ENCODE measurements at places on chromosomes 7 and 10. TPM values are rescaled to one million over a fixed set of nuclear protein-coding genes. Genes with fewer than 3 reads are reported as not detected.

GRCh38 chr10:14751921-14752320, 22.8 kb downstream of the FAM107B start:
- no peaks in the 10 kb centered on the region for H3K27me3 ChIP-seq
- H3K4me1 ChIP-seq = peaks cover 5% of the 10 kb centered on the region
- DNase-seq = no peak
- H3K27ac ChIP-seq = peak overlapping the region; percentile 42
- no peak overlapping the region for H3K4me3 ChIP-seq

GRCh38 chr7:72161534-72161933, 250.6 kb downstream of the CALN1 start:
- no peaks in the 10 kb centered on the region for H3K4me1 ChIP-seq
- H3K27me3 ChIP-seq = no peaks in the 10 kb centered on the region
- DNase-seq = no peak
- H3K27ac ChIP-seq = no peak overlapping the region
- H3K4me3 ChIP-seq = no peak overlapping the region

- no peaks in the 10 kb centered on the region for H3K36me3 ChIP-seq
- no peak overlapping the region for H3K4me3 ChIP-seq
- no peak overlapping the region for H3K27ac ChIP-seq
- DNase-seq = no peak
Measured at GRCh38 chr7:17063045-17063383, 181.2 kb upstream of the AGR3 start.

DNA sequence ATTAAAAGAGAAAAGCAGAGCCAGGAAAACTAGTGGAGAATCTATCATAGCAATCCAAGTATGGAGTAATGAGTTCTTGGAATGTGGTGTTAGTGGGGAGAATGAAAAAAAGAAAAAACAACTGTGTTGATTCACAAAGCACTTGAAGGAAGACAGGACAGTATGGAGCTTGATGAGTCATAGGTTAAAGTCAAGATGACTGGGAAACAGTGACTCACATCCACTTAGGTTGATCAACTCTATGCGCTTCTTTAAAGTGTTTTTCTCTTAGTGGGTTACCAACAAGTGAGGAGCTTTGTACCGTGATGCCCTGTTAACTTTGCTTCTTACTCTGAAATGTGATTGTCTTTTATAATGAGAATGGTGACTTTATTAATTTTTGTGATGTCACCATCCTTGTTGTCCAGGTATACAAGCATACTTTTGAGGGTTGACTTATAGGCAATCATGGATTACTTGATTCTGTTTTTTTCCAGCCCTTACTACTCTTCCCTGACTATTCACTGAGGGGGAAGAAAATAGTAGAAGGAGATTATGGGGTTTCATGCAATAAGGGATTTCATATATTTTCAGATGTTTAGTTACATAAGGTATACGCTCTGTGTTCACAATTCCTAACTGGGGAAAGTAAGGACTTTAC, 32.1 kb upstream of the MDFIC start:
- H3K27ac ChIP-seq = peak overlapping the region; percentile 86
- no peaks in the 10 kb centered on the region for H3K27me3 ChIP-seq
- H3K4me3 ChIP-seq = peak overlapping the region; percentile 12
- DNase-seq = peak; percentile 8
- H3K4me1 ChIP-seq = peaks cover 24% of the 10 kb centered on the region

GRCh38 chr10:59872892-59873463, 33.4 kb downstream of the CCDC6 start:
- no peak for DNase-seq
- H3K4me1 ChIP-seq = peaks cover 75% of the 10 kb centered on the region
- no peaks in the 10 kb centered on the region for H3K27me3 ChIP-seq
- peak overlapping the region; percentile 48 for H3K27ac ChIP-seq

DNA sequence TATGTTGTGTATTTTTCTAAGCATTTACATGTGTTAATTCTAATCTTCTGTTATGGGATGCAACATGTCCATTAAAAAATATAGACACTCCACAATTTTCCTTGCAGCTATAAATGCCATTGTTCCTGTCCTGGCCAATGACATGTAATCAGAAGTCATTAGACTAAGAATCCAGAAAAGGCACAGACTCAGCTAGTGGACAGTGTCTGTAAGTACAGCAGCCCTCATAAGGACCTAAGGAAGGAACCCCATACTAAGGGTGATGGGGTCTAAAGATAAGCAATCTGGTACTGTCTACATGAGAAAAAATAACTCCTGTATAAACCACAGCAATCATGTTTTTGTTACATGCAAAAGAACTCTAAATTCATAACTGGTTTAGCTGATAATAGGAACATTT, 115.9 kb downstream of the GPR85 start:
- peaks cover 16% of the 10 kb centered on the region for H3K27me3 ChIP-seq
- no peak overlapping the region for H3K4me3 ChIP-seq
- no peaks in the 10 kb centered on the region for H3K36me3 ChIP-seq
- no peaks in the 10 kb centered on the region for H3K4me1 ChIP-seq
- H3K27ac ChIP-seq = no peak overlapping the region

DNA sequence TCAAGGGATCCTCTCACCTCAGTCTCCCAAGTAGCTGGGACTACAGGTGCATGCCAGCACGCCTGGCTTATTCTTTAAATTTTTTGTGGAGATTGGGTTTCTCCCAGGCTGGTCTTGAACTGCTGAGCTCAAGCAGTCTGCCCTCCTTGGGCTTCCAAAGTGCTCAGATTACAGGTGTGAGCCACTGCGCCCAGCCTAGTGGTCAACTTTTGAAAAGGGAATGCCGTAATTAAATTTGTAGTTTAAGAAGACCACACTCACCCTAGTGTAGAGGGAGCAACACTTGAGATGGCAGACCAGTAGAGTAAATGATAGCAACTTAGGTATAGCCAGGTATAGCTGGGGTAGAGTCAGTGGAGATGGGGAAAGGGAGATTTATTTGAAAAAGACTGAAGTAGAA, 17.6 kb downstream of the ZRANB1 start:
- H3K27me3 ChIP-seq = no peaks in the 10 kb centered on the region
- peaks cover 57% of the 10 kb centered on the region for H3K4me1 ChIP-seq

DNA sequence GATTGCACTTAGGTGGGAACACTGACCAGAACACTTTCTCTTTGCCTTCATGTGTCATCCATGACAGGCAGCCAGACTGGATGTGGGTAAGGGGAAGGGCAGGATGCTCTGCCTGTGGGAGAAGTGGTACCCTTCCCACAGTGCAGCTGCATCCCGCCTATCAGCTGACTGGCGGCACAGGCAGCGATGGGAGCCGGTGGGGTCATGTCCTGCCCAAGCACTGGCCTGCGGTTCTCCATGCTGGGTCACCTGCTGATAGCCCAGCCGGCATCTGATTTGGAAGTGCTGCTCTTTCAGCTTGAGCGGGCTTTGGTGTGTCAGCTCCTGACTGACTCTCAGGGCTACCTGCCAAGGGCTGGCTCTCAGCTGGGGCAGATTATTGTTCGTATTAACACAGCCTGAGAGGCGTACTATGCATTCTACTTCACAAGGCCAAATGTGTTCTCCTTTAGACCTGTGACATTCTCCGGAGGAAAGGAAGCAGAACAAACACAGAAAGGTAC, 105.2 kb upstream of the PDLIM1 start:
- DNase-seq = no peak
- H3K36me3 ChIP-seq = no peaks in the 10 kb centered on the region
- H3K4me3 ChIP-seq = no peak overlapping the region
- H3K4me1 ChIP-seq = peaks cover 10% of the 10 kb centered on the region
- peaks cover 9% of the 10 kb centered on the region for H3K27me3 ChIP-seq

GRCh38 chr10:3898821-3899220, 113.8 kb upstream of the KLF6 start:
- H3K36me3 ChIP-seq = no peaks in the 10 kb centered on the region
- no peak overlapping the region for H3K27ac ChIP-seq
- no peaks in the 10 kb centered on the region for H3K27me3 ChIP-seq
- DNase-seq = no peak
- H3K4me1 ChIP-seq = peaks cover 24% of the 10 kb centered on the region

DNA sequence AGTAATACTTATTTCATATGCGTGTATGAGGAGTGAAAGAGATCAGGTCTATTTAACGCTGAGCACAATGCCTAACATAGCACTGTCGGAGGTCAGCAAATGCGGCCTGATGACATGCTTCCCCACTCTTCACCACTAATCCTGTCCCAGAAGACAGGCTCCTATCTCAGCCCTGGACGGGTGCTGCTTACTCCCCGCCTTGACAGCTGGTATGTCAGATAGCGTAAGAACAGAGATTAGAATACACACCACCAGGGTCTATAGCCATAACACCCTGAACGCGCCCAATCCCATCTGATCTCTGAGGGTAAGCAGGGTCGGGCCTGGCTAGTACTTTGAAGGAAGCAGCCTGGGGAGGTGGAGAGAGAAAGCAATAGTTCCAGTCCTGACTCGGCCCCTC, 32.3 kb upstream of the TM9SF3 start:
- H3K4me3 ChIP-seq = no peak overlapping the region
- H3K4me1 ChIP-seq = no peaks in the 10 kb centered on the region
- no peaks in the 10 kb centered on the region for H3K27me3 ChIP-seq
- H3K27ac ChIP-seq = no peak overlapping the region
- DNase-seq = no peak

GRCh38 chr10:35103882-35104281, 13.7 kb upstream of the CUL2 start:
- H3K36me3 ChIP-seq = no peaks in the 10 kb centered on the region
- peaks cover 6% of the 10 kb centered on the region for H3K27me3 ChIP-seq
- H3K4me3 ChIP-seq = no peak overlapping the region
- no peaks in the 10 kb centered on the region for H3K4me1 ChIP-seq

PRPS1L1 gene
- not detected for total RNA-seq

ATP6V0A4 gene
- not detected for total RNA-seq

LBX1 gene
- total RNA-seq = not detected

TEX47 gene
- not detected for total RNA-seq

All from activated naive CD8-positive, alpha-beta T cell treated with anti-CD3 and anti-CD28 coated beads for 36 hours (primary cell).